ENCODE measurements at places on chromosomes 5 and 9.

- DNase-seq, result no peak
Observed at GRCh38 chr5:102713682-102714231, 41.3 kb upstream of the PAM start.

GRCh38 chr5:106910486-106910885 is 760.3 kb downstream of the EFNA5 start:
- no peak for DNase-seq

DNA sequence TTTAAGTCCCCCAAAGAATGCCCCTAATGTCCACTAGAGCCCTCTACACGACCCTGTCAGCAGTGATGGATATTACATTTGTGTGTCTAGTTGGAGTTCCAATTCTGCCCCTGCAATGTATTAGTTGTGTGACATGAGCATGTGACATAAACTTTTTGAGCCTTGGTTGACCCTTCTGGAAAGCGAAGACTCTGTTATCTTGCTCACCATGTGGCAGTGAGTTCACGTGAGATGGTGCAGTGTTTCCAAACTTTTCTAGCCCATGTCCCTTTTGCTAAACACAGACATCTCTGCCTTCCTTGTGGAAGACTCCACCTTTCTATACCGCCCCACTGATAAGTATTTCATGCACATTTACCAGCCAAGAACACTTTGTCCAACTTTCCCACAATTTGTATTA is 87.0 kb upstream of the BOD1 start:
- no peak for DNase-seq

GRCh38 chr9:35847792-35848572 is 19.0 kb downstream of the TMEM8B start:
- no peak for DNase-seq

GRCh38 chr5:170273968-170274710 is 23.4 kb downstream of the LCP2 start:
- DNase-seq, result no peak

DNA sequence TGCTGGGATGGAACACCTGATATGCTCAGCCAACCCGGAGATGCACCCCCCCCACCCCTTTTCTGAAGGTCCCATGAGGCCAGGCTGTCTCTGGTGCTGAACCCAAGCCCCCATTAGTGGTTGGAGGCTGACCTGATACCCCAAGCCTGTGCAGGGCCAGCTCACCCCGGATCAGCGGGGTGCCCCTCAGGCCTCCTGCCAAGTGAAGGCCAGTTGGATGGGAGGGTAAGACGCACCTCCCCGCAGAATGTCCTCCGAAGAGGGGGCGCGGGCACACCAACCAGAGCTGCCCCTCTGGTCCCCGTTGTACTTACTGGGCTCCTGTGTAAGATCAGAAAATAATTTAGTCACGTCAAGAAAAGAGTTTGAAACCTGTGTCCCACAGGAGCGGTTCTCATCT is 76.8 kb upstream of the OTULINL start:
- no peak for DNase-seq

GRCh38 chr5:180816608-180817534 is 14.3 kb upstream of the MGAT1 start:
- no peak for DNase-seq

DNA sequence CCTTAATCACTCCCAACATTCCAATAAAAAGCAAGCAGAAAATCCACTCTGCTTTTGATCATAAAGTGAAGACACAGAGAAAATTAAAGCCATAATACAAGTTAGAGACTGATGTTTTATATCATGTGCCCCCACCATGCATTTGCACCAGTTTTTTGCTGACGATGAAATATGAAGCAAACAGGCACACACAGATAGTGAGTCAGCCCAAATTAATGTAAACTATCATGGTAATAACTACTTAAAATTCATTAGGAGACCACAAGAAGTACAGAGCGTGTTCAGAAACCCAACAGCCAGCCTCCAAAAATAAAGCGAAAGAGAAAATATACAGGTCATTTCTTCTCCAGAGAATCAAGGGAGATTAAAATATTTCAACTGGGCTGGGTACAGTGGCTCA is 46.4 kb upstream of the KDM4C start:
- DNase-seq, result no peak

- no peak for DNase-seq
Observed at GRCh38 chr9:137880976-137881530, 3.5 kb downstream of the CACNA1B start.

DNA sequence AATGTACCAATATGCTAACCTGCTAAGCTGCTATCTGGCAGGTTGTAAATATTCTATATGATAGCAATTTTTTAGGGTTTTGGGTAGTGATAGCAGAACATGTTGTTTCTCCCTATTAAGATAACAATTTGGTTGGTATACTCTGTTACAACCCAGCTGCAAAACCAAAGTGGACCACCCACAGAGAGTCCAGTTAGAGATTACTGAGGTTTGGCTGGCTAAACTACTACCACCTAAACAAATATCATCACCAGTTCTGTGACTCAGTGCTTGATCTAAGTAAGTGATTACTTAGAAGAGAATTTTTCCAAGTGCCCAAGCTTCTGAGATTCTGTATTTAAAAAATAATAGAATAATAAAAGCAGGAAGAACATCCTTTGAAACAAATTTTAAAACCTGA is 72.3 kb downstream of the XRCC4 start:
- DNase-seq, result no peak

- no peak for DNase-seq
Observed at GRCh38 chr5:9894571-9895301, 264.6 kb upstream of the TAS2R1 start.

DNA sequence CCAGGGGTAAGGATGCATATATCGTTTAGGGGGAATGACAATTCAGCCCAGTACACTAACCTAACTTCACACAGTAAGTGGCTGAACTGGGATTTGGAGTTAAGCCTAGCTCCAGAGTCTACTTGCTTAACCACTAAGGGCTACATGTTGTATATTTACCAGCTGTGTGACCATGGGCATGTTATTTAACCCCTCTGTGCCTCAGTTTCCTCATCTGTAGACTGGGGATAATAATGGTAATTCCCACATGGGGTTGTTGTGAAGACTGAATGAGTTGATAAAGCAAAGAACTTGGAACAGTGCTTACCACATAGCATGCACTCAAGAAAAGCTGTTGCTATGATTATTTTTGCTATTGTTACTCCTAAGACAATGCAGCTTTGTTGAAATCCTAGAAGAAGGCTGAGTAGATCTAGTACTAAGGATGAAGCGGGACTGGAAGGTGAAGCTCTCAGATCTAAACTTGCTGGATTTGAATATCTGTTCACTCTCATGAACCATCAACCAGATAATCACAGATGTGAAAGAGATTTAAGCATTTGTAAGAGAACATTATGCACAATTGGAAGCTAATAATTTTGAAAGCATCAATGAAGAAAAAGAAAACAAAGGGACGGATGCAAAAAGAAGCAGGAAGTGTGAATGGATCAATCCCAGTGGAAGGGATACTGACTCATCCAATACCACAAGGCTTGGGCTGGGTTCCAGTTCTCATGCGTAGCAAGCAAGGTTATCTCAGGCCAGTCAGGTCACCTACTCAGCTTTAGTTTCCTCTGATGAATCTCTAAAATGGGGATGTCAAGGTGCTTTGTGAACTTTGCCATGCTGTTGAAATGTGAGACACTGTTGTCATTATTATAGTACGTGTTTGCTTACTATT is 78.5 kb upstream of the TBC1D2 start:
- no peak for DNase-seq

- DNase-seq, result no peak
Observed at GRCh38 chr5:127997201-127997704, 86.3 kb upstream of the SLC12A2 start.

DNA sequence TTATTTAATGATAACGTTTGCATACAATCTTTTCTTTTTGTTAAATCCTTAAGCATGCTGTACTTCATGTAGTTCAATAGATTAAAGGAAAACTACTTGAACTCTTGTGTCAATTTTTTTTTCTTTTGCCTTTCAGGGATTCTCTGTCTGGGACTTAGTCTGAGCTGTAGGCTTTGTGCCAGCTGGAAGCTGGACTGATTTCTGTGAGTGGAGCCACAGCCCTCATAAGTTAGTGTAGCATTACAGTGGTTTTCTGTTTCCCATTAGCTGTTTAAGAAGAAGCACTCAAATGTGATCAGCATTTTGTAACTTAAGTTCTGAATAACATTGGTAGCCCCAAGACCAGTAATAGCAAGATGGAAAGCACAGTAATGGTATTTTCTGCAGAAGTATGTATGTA is 330.6 kb upstream of the MEF2C start:
- no peak for DNase-seq

DNA sequence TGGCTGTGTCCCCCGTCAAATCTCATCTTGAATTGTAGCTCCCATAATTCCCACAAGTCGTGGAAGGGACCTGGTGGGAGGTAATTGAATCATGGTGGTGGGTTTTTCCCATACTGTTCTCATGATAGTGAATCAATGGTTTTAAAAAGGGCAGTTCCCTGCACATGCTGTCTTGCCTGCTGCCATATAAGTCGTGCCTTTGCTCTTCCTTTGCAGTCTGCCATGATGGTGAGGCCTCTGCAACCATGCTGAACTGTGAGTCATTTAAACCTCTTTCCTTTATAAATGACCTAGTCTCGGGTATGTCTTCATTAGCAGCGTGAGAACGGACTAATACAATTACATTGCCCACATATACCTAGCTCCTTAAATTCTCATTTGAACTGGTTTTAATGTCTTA is 353.0 kb upstream of the KLF4 start:
- DNase-seq, result no peak

GRCh38 chr9:9257999-9258498 is 1354.8 kb downstream of the PTPRD start:
- DNase-seq, result no peak

DNA sequence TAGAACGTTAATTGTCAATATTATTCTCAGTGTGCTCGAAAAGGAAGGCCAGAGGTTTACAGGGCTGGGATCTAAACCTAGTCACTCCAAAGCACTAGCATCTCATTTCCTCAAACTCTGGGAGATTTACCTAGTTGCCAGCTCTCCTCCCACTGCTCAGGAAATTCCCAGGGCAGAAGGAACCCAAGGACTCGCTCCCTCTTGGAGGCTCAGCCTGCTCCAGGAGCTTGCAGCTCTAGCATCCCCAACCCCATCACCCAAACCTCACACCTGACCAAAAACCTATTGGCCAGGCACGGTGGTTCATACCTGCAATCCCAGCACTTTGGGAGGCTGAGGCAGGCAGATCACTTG is 26.0 kb downstream of the SERINC5 start:
- DNase-seq, result no peak

GRCh38 chr5:142017832-142018427 is 5.1 kb upstream of the GNPDA1 start:
- DNase-seq, result no peak

DNA sequence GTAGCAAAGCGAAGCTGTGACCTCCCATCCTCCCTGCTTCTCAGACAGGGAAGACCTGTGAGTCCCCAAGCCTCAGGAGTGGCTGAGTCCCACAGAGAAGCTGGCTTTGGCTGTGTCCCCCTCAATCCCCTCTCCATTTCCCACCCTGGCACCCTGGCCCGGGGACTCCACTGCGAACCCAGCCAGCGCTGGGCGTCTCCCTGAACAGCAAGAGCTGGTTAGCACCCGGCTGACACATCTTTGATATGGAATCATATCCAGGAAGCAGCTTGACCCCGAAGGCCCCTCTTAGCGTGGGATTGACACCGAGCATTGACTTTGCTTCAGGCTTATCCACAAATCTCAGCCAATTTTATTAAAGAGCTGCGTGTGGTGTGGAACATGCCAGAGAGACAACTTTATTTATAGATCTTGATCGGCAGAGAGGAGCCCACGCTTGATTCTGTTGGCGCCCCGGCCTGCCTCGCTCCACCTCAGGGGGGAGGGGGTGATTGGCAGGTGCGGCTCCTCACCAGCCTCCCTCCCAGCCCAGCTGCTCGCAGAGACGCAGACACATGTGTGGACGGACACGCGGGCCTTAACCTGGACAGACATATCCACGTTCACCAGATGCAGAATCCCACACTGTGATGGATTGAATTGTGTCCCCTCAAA is 120.7 kb upstream of the MVB12B start:
- DNase-seq, result no peak

DNA sequence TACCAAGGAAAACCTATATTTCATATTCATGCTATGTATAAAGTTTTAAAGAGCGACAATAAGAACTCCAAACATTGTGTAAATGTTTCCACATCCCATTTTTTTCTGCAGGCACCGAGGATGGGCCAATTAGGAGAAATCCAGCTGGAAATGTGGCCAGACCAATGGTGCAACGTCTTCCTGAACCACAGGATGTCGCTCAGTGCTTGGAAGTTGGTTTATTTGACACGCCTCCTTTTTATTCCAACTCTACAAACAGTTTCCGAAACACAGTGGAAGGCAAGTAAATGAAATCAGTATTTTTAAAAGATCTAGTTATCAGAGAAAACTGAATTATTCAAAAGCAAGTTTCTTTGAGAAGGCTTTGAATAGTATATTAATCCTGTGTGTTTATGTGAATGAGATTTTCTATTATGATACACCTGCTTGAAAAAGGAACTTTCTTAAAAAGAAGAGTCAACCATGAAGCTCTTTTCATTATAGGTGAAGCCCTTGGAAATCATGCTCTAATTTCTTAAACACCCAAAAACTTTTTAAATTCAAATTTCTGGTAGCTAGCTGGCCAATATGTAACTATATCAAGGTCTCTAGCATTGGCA is 9.1 kb downstream of the TYRP1 start:
- no peak for DNase-seq

DNA sequence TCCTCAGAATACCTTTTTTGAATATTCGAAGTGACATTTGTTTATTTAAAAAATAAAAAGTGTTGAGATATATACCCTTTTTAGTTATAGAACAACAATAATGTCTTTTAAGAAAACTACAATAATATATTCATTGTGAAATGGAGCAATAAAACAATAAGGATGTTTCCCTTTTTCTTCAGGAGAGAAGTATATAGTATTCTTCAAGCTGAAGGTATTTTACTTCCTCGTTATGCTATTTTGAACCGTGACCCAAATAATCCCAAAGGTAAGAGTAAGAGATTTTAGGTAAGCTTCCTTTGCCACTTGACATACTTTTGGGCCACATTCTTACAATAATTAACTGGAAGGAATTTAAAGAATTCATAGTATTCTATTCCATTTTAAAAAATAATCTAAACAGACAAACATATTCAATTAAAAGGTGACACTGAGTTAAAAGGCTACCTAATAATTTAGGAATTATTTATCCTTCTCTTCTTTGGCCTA is 18.1 kb downstream of the PPIP5K2 start:
- DNase-seq, result no peak

DNA sequence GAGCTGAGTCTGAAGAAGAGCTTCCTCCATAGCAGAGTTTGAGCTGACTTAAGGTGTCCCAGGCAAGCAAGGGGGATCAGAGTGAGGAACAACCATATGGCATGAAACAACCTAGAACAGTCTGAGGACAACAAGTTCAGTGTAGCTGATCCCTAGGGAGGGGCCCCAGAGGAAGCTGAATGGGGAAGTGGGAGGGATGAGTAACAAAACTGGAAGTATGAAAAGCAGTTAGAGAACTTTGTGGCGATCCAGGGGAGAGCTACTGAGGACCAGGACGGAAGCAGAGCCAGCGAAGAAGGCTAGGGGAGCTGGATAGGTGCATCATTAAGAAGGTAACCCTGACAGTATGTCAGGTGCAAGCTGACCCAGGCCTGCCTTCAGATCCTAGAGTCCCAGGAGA is 580.8 kb downstream of the BNC2 start:
- no peak for DNase-seq

Data from stimulated activated CD8-positive, alpha-beta memory T cell treated with anti-CD3 and anti-CD28 coated beads, Interleukin-7, amount 100 ng/mL, for 1 hour (primary cell).